CD4-positive, alpha-beta T cell treated with Interferon alpha-2 for 1 hour (primary cell): ENCODE measurements at places on chromosomes 4 and X.

DNA sequence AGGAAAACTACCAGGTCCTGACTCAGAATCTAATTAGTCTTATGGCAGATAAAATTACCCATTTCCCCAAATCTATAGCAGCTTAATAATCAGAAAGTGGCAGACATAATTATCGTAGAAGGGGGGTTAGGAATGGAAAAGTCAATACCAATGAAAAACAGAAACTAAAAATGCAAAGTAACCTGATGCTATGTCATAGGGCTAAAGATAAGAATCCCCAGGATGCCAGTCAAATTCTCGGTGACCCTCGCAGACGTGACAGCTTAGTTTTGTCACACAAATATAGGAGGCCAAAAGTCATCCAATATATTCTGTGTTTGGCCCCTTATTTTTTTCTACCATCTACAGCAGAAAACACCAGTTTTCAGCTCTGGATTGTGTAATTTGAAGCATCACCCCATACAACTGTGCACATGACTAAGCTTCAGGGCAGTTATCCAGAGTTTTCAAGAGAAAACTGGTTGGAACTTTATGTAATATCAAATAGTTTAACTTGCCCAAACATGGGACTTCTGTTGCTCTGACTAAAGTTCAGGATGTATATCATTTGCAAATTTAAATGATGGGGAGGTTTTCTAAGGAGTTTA is 30.9 kb downstream of the RASSF6 start:
- no peak for DNase-seq

DNA sequence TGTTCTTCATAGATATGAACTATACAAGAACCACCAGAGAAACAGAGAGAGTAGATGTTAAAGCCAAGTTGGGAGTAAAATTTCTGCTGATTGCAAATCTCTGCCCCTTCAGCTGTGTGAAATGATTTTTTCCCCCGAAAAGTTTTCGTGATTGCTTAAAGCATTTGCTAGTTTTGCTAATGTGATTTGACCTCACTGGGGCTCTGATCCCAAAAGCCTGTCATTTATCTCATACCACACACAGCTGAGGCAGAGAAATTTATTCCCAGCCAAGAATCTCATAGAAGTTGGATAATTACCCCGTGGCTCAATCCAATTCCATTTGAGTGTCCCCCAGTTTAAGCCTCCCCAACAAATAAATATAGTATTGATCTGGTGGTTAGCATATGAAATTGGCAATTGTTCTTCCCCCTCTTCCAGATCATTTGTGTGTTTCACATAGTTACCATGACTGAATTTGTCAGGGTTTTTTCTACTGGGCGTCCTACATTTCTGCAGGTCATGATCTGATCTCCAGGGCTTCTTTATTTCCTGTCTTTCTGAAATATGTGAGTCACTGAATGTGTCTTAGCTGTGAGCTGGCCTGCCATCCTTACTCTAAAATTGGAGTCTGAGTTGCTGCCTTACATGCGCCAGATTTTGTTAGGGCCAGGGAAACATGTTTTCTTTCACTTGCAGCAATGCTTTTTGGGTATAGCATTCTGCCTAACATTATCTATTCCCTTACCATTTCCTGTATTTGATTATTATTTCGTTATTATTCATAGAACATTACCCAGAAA is 167.5 kb upstream of the FRMPD4 start:
- no peak for DNase-seq

DNA sequence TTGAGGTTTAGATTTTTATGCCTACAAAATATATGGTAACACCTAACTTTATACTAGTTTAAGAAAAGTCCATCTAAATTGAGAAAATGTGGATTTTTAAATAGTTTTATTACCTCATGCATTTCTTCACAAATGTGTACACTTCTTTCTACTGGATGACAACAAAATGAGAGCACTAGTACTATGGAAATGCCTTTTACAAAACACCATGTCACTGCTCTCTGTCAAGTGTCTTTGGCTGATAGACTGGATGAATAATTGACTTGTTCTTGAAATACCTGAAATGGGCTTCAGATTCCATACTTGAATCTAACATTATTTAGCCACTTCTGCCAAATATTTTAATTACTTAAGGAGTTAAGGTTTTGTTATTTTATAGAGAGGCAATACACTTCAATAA is 49.5 kb downstream of the AMELX start:
- DNase-seq: no peak

DNA sequence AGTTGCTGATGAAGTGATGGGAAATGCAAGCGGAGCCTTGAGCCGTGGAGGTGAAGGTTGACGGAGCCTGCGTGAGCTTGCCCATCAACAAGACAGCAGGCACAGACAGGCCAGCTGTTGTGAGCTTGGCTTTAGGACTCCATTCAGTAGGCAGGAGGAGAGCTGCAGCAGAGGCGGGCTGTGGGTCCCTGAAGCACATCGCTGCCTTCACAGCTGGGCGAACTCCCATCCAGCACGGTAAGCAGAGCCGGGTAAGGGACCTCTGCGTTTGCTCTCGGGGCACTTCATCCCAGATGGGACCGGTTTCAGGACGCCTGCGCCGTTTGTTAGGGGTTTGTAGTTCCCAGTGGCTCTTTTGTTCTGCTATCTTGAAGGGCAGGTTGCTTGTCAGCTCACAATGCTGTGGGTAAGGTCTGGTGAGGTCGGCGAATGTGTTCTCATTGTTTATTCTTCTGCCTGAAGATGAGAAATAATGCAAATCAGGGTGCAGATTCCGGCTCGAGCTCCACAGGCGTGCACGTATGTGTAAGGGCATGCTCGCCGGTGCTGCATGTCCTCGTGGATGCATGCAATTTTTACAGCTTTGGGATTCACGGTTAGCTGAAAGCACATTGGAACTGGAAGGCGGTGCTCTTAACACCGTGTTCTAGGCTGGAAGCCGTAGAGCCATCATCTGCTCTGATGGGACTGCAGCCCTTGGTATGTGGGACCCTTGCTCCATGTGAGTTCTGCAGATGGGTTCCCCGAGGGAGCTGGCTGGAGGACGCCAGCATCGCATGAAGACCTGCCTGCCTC is 54.6 kb upstream of the CLDN34 start:
- DNase-seq: no peak

DNA sequence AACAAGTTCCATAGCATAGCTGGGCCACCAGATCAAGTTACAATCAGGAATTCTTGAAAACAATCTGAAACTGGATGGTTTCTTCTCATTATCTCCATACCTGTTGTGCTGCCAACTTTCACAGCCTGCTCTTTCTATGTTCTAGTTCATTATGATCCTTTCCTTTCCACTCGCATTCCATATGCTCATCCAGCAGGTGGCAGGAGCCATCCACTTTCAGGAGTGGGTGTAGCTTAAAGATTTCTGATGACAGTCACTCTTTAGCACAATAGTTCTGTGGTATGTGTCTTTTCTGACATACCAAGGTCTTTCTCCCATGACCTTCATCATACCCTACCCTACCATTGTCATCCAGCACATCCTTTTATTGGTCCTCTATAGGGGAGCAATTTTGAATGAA is 46.4 kb downstream of the PAGE2 start:
- no peak for DNase-seq

DNA sequence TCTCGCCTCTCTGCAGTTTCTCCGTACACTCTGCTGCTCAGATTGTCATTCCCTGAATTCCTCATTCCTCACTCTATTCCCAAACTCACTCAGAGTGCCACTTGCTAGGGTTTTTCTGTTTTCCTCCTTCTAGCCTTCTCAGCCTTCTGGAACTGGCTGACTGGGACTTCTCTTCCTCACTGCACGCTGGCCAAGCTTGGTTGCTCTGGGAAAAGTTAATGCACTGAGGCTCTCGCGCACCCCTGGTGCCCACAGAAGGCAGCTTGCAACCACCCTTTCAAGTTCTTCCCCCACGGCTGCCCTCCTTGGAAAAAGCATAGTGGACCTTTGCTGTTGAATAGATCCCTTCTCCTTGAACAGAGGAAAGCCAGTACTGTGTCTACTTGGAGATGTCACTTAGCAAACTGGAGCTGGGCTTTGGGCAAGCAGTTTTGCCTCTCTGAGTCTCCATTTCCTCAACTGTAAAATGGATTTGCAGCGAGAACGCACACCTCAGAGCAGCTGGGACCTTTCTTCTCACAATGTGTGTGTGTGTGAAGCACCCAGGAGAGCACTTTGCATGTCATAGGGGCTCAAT is 6.0 kb upstream of the CCKAR start:
- DNase-seq: no peak

DNA sequence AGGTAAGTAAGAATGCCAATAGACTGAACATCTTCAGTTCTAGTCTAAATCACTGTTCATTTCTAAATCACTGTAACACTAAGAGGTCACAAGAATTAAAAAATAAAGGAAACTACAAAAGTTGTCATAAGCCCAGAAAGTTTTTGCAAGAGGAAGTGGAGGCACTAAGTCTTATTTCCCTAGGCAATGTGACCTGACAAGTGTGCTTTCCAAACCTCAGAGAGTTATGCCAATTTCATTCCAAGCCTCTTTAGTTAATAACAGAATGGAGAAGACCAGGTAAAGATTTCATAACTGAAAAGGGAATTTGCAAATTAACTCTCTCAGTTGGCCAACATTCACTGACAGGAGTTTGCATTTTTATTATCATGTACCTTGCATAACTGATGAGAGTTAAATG is 40.5 kb downstream of the BBS12 start:
- DNase-seq: no peak

DNA sequence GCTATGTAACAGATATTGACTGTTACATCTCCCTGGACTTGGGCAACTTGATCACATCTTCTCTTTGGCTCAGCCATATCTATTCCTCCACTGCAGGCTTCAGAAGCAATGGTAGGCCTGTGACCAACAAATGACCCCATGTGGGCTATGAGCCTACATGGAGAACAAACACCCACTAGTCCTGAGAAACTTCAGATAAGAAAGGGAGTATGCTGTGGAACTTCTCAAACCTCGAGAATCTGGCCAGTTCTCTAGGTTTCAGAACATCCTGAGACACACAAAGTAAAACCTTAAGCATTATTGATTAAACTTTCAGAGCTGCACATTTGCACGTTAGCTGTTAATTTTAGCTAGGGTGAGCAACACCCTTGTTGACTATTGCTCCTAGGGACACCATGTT is 16.3 kb downstream of the RBMX2 start:
- DNase-seq: no peak

DNA sequence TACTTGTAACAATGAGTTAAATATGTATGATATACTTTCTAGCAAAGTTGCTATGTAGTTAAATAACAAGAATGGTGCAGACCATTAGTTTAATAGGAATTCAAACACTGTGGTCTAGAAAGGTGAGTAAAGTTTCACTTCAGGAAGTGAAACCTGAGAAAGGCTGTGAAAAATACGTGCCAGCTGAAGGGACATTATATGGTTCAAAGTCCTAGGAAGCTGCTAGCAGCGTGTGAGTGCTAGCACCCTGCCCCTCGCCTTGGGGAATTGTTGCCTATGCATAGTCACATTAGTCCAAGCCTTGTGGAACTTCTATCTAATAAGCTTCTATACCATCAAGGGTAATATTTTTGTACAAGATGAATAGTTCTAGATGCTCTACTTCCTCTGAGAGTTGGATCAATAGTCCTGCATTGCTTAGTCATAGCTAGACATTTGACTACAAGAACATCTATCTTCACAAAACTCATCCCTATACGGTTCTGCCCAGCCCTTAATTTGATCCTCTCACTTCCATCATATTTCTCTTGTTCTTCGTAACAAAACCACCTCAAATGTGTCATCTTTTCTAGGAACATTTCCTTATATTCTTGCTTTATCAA is 45.8 kb upstream of the ARSJ start:
- no peak for DNase-seq

GRCh38 chrX:44669626-44670025 is 127.0 kb upstream of the FUNDC1 start:
- no peak for DNase-seq

DNA sequence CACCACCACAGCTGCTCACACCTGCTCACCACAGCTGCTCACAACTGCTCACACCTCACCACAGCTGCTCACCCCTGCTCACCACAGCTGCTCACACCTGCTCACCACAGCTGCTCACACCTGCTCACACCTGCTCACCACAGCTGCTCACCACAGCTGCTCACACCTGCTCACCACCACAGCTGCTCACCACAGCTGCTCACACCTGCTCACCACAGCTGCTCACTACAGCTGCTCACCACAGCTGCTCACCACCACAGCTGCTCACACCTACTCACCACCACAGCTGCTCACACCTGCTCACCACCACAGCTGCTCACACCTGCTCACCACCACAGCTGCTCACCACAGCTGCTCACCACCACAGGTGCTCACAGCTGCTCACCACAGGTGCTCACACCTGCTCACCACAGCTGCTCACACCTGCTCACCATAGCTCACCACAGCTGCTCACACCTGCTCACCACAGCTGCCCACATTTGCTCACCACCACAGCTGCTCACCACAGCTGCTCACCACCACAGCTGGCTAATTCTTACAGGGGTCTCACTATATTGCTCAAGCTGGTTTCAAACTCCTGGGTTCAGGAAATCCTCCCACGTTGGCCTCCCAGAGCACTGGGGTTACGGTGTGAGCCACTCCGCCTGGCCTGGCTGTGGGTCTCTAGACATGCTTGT is 30.4 kb upstream of the CPLX1 start:
- DNase-seq: peak; percentile 41

DNA sequence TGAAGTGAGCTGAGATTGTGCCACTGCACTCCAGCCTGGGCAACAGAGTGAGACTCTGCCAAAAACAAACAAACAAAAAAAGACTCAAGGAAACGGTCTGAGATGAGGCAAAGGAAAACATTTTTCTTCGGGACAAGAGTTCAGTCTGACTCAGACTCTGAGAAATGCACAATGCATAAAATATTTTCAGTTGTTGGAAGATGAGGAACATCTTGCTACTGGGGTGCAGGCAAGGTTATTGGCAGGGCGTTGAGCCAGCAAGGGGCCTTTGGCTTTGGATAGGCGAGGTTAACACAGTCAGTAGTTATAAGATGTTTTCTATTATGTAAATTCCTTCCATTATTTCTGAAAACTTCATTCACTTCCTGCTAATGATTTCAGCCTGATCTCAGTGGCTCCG is 96.1 kb upstream of the VCX start:
- no peak for DNase-seq

DNA sequence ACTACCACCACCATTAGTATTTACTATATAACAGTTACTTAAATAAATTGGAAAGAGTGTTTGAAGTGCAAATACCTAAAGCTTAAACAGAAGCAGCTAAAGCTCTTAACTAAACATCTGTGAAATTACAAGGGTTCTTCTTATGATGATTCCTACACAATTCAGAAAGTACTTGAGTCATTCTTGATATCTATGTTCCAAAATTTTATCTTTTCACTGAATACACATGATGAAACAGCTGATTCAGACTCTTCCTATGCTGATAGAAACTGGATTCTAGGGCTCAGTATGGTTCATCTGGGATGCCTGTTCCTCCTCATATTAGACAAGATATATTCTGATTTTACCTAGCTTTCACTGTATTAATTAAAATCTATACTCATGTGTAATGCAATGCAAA is 13.6 kb downstream of the EREG start:
- DNase-seq: no peak

GRCh38 chr4:150209140-150209829 is 131.0 kb downstream of the DCLK2 start:
- DNase-seq: no peak

DNA sequence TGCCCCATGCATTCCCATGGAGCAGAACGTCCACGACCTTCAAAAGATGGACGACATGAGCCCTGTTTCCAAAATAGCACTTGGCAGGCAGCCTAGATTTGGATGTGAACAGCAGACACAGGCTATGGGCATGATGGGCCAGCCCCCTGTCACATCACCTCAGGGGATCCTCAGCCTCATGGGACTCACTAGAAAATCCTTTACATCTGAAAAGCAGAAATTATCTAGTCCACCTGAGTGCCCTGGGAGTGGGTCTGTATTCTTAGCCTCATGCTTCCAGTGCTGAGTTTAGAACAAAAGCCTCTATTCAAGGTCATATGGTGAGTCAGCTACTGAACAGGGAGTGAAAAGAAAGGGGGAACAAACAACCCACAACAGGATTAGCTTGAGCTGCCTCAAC is 35.8 kb downstream of the GRIA3 start:
- no peak for DNase-seq
